ENCODE measurements at places on chromosomes 4 and X.

- H3K36me3 ChIP-seq: peaks cover 1% of the 10 kb centered on the region
- H3K4me3 ChIP-seq: no peak overlapping the region
- no peak for DNase-seq
- no peak overlapping the region for H3K27ac ChIP-seq
These were observed 54.6 kb upstream of the RAPGEF2 start for GRCh38 chr4:159048166-159048886.

GRCh38 chr4:1866189-1866661, 5.0 kb upstream of the NSD2 start:
- H3K36me3 ChIP-seq: no peaks in the 10 kb centered on the region
- DNase-seq: no peak
- H3K27ac ChIP-seq: no peak overlapping the region
- no peak overlapping the region for H3K4me3 ChIP-seq

DNA sequence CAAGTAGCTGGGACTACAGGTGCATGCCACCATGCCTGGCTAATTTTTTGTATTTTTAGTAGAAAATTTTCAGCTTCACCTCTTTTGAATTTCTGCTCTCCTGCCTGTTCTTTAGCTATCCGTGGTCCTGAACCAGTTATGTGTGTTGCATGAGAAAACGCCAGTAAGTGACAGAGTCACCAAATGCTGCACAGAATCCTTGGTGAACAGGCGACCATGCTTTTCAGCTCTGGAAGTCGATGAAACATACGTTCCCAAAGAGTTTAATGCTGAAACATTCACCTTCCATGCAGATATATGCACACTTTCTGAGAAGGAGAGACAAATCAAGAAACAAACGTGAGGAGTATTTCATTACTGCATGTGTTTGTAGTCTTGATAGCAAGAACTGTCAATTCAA, 13.9 kb downstream of the ALB start:
- no peaks in the 10 kb centered on the region for H3K27me3 ChIP-seq
- DNase-seq: no peak
- H3K4me1 ChIP-seq: no peaks in the 10 kb centered on the region
- no peak overlapping the region for H3K4me3 ChIP-seq

DNA sequence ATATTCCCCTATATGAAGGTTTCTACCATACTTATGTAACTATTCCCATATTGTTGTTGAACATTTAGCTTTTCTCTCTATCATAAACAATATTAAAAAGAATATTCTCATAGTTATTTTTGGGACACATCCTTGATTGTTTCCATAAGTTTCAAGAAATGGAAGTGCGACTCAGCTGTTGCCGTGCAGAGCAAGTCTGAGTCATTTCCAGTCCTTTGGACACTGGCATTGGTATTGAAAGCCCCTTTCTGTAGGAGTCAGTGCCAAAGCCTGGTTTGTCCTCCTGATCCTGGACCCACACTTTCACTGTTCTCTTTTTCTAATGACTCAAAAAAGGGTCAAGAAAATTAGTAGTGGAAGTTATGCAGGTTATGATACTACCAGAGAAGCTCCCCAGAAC, 108.3 kb upstream of the DIAPH2 start:
- no peaks in the 10 kb centered on the region for H3K27me3 ChIP-seq
- no peak overlapping the region for H3K4me3 ChIP-seq
- DNase-seq: no peak
- no peaks in the 10 kb centered on the region for H3K36me3 ChIP-seq
- H3K27ac ChIP-seq: no peak overlapping the region

- no peak overlapping the region for H3K27ac ChIP-seq
- H3K27me3 ChIP-seq: peaks cover 19% of the 10 kb centered on the region
- no peaks in the 10 kb centered on the region for H3K36me3 ChIP-seq
- H3K4me3 ChIP-seq: no peak overlapping the region
These were observed 64.5 kb downstream of the STOX2 start for GRCh38 chr4:183969596-183969995.

DNA sequence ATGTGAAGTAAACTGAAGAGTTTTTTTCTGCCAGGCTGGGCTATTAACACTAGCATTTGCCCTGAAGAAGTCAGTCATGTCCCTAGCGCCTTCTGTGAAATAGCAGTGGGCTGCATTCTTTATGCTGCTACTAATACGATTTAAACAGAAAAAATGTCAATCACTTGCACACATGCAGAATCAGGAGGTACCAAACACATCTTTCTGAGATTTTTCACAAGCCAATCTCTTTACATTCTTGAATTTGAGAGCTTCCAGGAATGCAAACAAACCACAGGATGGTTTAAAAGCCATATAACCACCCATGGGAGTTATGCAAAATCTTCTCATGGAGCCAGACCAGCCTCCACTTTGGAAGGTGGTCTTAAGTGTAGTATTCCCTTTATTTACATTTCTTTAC, 220.1 kb downstream of the IQCM start:
- no peak overlapping the region for H3K4me3 ChIP-seq
- no peaks in the 10 kb centered on the region for H3K27me3 ChIP-seq
- no peaks in the 10 kb centered on the region for H3K4me1 ChIP-seq
- DNase-seq: no peak
- no peak overlapping the region for H3K27ac ChIP-seq

All from T-helper 2 cell treated with Interferon-gamma antibody and Interleukin-4, amounts not matched to agents 5 μg/mL and 100 μg/mL, for 36 hours (primary cell).